Urinary bladder (tissue), 4 donors: ENCODE measurements at places on chromosomes 5 and 9. TPM values are rescaled to one million over a fixed set of nuclear protein-coding genes. Genes with fewer than 3 reads are reported as not detected.

DNA sequence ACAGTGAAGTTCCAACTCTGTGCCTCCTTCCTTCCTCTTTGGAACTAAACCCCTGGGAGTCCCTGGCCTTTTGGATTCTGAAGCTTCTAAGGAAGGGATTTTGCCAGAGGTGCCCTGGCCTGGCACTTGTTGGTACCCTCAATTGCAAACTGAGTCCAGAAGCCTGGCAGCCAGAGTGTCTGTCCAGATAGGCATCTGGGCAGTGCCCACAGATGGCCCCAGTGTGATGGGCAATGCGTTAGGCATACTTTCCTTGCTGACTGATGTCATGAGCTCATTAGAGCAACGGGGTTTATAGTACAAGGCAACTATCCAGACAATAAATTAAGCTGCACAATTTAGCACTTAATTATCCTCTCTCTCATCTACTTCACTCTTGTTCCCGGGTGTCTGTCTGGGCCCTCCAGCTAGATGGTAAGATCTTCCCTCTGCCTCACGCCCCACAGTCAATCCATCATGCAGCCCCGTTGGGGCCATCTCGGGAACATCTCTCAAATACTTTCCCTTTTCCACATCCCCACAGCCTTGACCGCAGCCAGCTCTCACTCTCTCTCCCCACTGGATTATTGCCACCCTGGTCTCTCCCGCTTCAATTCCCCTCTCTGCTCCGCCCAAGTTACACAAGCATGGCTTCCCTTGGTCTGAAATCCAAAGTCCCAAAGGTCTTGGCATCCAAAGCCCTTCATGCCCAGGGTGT, 157.5 kb upstream of the SMIM23 start:
- no peak for DNase-seq

GRCh38 chr5:14429101-14430050, 152.2 kb upstream of the OTULINL start:
- no peak for DNase-seq

NREP gene
- 372 TPM for total RNA-seq

- peak; percentile 8 for DNase-seq
These were observed 101.0 kb downstream of the TMEM232 start for GRCh38 chr5:110625376-110625999.

- DNase-seq = no peak
These were observed 54.8 kb upstream of the NCS1 start for GRCh38 chr9:130117376-130117775.

GRCh38 chr5:32842813-32843530, 131.9 kb downstream of the NPR3 start:
- DNase-seq = peak; percentile 23

GRCh38 chr5:130011986-130012385, 107.7 kb downstream of the CHSY3 start:
- no peak for DNase-seq

DNA sequence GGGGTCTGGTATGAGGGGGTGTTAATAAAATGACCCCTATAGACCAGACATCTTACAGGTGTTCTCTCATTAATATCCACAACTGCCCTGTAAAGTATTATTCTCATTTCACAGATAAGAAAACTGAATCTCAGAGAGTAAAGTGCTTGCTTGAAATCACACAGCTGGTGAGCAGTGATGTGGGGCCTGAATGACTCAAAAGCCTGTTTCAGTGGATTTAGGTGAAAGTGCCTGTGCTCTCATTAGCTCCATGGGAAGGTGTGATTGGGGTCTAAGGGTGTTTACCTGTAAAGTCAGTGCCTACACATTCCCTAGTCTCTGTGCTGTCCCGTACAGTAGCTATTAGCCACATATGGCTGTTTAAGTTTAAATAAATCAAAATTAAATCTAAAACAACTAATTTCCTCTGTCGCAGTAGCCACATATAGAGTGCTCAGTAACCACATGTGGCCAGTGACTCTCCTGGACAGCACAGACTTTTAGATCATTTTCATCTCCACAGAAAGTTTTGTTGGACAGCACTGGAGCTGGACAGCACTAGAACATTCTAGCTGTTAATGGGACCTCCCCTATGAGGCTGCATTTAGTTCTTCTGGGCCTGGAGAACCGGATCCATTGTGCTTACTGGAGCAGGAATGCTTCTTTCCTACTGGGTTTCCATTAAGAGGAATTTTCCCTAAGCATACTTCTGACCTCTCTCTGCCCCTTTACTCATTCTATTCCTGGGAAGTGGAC, 52.5 kb upstream of the SEMA6A start:
- no peak for DNase-seq

DNA sequence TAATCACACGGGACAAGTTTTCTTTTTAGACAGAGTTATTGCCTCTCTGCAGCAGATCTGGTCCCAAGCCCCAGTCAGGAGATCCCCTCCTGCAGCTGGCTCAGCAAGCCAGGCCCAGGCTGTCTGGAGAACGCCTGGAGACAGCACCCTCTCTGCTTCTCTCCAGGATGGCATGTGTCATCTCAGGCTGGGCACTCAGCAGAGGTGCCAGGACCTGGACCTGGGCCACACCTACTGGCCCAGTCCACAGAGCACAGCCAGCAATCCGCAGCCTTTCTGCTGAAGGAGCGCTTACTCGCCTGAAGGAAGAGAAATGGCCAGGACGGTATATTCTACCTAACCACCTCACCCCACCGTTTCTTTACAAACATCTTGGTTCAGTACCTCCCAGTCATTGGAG, 4.7 kb upstream of the TBC1D9B start:
- DNase-seq = no peak

- no peak for DNase-seq
These were observed 150.1 kb downstream of the MEF2C start for GRCh38 chr5:88732862-88733261.

GRCh38 chr5:65730910-65731309, 8.9 kb downstream of the NLN start:
- no peak for DNase-seq

GRCh38 chr9:121924700-121925099, 168.4 kb downstream of the TTLL11 start:
- no peak for DNase-seq

DNA sequence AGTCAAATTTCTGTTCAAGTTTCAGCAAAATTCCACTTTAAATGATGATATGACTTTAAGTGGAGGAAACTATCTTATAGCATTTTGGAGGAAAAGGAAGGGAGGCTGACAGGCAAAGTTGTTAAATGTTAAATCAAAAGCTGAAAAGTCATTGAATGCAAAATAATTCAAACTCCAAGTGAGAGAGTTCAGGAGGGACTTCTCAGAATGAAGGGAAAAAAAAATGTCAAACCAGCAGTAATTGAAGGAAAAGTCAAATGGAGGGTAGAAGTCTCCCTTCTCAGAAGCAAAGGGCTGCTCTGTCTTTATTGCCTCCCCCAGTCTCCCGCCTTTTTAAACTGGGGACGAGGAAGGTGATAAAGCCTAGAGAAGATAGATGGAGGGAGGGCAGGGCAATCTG, 134.8 kb downstream of the CMYA5 start:
- DNase-seq = no peak

DNA sequence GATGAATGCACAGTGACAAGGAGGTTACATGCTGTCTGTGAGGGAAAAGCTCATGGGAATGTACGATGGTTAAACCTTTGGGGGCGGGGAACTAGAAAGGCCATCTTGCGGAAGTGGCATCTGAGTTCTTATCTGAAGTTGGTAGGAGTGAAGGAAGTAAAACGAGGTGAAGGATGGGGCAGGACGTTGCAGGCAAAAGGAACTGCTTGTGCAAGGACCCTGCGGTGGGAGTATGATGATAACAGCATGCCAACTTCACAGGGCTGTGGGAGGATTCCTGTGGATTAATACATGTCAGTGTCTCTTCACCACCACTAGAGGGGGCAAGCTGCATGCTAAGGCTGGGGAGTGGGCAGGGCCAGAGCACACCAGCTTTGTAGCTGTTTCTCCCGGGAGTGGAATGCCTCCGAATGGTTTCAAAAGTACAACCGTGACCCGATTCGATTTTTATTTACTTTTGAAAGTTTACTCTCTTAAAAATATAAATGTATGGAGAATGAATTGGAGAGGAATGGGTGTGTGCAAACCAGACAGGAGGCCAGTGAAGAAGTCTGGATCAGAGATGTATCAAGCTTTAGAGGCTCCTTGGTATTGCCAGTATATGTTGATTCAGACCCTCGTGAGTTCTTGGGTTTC, 62.5 kb downstream of the CYFIP2 start:
- peak; percentile 67 for DNase-seq

DNA sequence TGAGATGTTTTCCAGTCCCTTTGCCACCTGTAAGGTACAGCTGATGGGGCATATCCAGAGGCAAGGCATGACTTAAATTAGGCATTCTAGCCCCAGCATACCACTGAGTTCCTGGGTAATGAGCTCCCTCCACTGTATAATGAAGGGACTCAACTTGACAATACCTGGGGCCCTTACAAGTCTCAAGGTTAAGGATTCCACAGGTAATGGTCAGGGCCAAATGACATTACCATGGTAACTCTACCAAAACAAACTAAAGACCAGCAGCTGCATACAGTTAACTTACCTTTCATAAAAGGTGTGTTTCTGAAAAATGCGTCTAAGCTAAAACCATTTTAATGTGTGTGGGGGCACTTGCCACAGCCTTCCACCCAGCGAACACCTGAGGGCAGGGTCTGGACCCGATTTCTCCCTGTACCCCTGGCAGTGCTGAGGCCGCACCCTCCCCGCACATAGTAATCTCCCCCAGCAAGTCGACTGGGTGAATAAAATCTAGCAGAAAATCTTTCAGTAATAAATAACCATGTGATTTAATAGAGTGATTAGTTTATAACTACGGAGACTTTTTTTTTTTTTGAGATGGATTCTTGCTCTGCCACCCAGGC, 24.2 kb downstream of the CCDC69 start:
- no peak for DNase-seq

- no peak for DNase-seq
These were observed 377.1 kb downstream of the SPOCK1 start for GRCh38 chr5:137122075-137122474.

- no peak for DNase-seq
These were observed 153.1 kb downstream of the DROSHA start for GRCh38 chr5:31378838-31379237.

ZNF189 gene
- 48.3 TPM for total RNA-seq

GRCh38 chr5:2277886-2278285, 395.2 kb upstream of the IRX4 start:
- no peak for DNase-seq

GRCh38 chr5:83444445-83444844, 27.1 kb upstream of the VCAN start:
- no peak for DNase-seq

DND1 gene
- total RNA-seq = not detected

STPG3 gene
- not detected for total RNA-seq

GRCh38 chr5:140926443-140927227, 536 bp downstream of the PCDHAC1 start:
- peak; percentile 10 for DNase-seq

- no peak for DNase-seq
These were observed at the start of gene BTNL8 for GRCh38 chr5:180898621-180899246. Gene BTNL8, plus strand, starts transcription at chr5:180899159. Its CDS starts 152 bp downstream, at chr5:180899311.

CNTFR gene
- total RNA-seq = 5.6 TPM

- DNase-seq = no peak
These were observed 172.6 kb downstream of the RAPGEF6 start for GRCh38 chr5:131462454-131462853.

- no peak for DNase-seq
These were observed 12.9 kb downstream of the ITGA1 start for GRCh38 chr5:52800394-52801213.

GRCh38 chr9:127989094-127989493, 8.3 kb upstream of the EEIG1 start:
- DNase-seq = no peak

GRCh38 chr9:38036359-38037084, 32.5 kb downstream of the SHB start:
- DNase-seq = no peak

- no peak for DNase-seq
These were observed 34.7 kb downstream of the GABRP start for GRCh38 chr5:170818232-170818631.

DNA sequence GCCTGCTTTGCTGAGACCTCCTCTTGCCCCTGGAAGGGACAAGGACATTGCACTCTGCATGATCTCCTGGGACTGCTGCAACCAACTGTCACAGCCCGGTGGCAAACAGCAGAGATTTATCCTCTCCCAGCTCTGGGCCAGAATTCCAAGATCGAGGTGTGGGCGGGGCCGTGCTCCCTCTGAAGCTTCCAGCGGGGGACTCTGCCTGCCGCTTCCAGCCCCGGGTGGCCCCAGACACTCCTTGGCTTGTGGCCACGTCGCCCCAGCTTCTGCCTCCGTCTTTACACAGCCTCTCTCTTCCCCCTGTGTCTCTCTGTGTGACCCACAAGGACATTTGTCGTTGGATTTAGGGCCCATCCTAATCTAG, 67.1 kb downstream of the COL5A1 start:
- no peak for DNase-seq

IL5 gene
- not detected for total RNA-seq

DNA sequence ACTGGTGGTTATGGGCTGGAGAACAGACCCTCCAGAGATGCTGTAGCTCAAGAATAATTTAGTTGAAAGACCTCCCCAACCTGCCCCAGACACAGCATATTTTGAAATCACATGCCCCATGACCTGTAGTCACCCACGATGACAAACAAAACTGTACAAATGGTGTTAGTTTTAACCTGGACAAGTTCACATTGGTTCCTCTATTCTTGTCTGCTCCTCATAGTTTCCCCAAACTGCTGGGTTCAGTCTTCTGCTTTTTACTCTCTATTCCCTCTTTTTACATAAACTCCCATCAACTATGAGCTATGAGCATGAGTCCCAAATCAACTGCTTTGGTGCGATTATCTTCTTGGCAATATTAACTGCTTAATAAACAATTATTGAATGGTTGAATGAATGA, 365.3 kb upstream of the CLINT1 start:
- no peak for DNase-seq

STOM gene
- 148 TPM for total RNA-seq

GRCh38 chr9:121171236-121171635, 30.4 kb downstream of the RAB14 start:
- DNase-seq = no peak

DNA sequence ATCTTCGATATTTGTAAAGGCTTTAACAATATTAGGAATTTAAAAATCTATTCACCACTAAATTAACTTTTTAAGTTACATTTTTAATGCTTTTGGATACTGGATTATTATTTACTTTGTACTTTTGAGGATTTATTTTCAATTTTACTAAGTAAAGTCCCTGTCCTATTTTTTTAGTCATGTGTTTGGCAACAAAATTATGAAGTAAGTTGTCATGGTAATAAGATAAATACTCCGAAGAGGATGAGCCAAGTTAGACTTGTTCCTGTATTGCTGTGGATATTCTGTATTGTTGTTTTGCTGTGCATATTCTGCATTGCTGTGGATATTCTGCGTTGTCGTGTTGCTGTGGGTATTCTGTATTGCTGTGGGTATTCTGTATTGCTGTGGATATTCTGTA, 210.1 kb downstream of the MTRR start:
- DNase-seq = no peak

SWI5 gene
- total RNA-seq = 17.4 TPM

DNA sequence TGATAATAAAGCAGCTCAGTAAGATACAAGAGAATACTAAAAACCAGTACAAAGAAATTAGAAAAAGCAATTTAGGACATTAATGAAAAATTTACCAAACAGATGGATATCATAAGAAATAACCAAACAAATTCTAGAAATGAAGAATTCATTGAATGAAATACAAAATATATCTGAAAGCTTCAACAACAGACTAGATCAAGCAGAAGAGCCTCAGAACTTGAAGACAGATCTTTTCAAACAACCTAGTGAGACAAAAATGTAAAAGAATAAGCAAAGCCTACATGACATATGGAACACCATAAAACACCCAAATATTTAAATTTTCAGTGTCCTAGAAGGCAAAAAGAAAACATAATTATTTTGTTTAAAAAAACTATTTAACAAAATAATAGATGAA, 66.9 kb downstream of the SKIC3 start:
- no peak for DNase-seq
